ENCODE measurements at places on chromosomes 5 and 9.

GRCh38 chr9:130670644-130671043 lies 6.2 kb downstream of the PRDM12 start:
- no peak for DNase-seq

GRCh38 chr5:111447099-111447498 lies 65.2 kb downstream of the STARD4 start:
- DNase-seq, result no peak

GRCh38 chr9:126151686-126152134 lies 174.9 kb upstream of the MVB12B start:
- DNase-seq, result no peak

GRCh38 chr5:112418659-112419163 lies 366 bp downstream of the EPB41L4A start:
- DNase-seq, result no peak

DNA sequence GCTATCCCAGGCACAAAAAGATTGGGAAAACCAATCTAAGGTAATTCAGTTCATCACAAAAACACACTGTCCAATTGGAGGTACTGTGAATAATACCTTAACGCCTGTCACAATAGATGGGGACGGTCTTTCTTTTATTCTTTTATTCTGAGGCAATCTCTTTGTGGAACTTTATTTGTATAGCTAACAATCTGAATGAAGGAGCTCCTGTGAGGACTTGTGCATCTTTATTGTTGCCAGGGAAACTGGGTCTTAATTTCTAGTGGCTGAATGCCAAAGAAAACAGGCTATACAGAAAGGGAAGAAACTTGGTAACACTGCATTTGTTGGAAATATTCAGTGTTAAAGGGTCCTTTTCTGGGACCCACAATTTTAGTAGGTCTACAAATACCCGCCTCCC lies 546.9 kb upstream of the C9orf72 start:
- no peak for DNase-seq

DNA sequence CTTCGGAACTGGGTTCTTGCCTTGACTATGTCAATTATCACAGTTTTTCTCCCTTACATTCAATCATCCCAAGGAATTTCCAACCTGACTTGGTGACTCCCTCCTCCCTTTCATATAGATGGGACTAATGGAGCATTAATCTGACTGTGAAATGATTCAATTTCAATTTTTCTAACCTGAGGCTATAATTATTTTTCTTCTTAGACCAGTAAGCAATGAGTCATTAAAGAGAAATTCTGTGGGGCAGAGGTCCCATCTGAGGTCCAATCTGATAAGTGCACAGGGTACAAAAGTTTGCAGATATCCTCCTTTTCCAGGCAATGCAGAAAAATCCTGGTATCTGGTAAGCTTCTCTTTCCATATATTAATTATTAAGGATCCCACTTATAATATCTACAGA lies 18.9 kb downstream of the PDE4D start:
- no peak for DNase-seq

DNA sequence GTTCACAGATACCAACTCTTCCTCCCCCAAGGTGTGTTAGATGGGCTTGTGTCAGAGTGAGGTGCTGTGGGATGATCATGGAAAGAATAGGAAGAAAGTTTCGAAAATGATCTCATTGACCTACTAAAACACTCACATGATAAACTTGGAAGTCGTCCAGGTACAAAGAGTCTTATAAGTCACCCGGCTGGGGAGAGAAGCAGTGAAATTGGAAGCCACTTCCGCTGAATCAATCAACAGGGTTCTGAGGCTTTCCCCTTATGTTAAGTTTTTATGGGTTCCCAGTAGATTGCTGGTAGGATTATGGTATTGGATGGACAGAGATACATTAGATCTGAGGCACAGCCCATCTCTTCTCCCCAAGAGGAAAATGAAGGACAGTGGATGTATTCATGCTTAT lies 218.8 kb upstream of the MSX2 start:
- peak; percentile 58 for DNase-seq

- no peak for DNase-seq
These were observed 280.4 kb downstream of the FER start for GRCh38 chr5:109027983-109028607.

- DNase-seq, result peak; percentile 44
These were observed at the start of gene APBA1 for GRCh38 chr9:69671879-69672595. Gene APBA1, minus strand, starts transcription at chr9:69672371.

- DNase-seq, result no peak
These were observed 104.4 kb downstream of the KLHL3 start for GRCh38 chr5:137631453-137631852.

DNA sequence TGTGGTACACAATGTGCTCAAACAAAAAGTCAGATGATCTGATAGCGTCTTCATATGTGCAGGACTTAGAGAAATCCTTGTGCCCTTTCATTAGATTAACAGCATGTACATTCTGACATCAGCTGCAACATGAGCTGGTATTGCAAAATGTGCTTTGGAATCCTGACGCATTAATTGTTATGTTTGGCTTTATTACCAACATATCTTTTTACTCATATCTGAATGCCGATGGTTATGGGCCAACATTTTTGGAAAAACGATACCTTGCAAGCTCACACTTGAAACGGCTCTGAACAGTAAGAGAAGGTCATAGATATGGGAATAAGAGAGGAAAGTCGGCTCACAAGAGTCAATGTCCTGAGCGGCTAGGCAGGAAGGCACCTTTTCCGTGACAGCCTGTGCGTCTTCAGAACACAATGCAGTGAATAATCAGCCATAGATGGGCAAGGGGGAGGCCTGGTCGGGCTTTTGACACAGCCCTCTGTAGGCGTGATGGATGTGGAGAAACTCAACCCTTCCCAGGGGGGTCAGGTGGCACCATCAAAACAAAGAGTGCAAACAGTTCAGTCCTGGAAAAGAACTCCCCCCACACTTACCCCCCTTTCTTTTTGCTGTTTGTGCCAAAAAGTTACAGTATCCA lies 36.4 kb upstream of the GAS1 start:
- peak; percentile 87 for DNase-seq

- DNase-seq, result no peak
These were observed 126.6 kb upstream of the IZUMO3 start for GRCh38 chr9:24672336-24672735.

DNA sequence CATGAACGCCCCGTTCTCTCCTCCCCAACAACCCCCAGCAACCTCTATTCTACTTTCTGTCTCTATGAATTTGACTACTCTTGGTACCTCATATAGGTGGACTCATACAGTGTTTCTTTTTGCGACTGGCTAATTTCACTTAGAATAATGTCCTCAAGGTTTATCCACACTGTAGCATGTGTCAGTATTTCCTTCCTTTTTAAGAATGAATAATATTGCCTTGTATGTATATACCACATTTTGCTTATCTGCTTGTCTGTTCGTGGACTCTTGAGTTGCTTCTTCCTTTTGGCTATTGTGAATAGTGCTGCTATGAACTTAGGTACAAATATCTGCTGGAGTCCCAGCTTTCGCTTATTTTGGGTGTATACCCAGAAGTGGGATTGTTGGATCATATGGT lies 42.7 kb downstream of the IQGAP2 start:
- DNase-seq, result no peak

GRCh38 chr5:60674251-60675069 lies 25.5 kb downstream of the DEPDC1B start:
- no peak for DNase-seq

GRCh38 chr5:67061511-67061910 lies 135.1 kb downstream of the CD180 start:
- no peak for DNase-seq

- no peak for DNase-seq
These were observed 320.4 kb upstream of the EFNA5 start for GRCh38 chr5:107990881-107991810.

DNA sequence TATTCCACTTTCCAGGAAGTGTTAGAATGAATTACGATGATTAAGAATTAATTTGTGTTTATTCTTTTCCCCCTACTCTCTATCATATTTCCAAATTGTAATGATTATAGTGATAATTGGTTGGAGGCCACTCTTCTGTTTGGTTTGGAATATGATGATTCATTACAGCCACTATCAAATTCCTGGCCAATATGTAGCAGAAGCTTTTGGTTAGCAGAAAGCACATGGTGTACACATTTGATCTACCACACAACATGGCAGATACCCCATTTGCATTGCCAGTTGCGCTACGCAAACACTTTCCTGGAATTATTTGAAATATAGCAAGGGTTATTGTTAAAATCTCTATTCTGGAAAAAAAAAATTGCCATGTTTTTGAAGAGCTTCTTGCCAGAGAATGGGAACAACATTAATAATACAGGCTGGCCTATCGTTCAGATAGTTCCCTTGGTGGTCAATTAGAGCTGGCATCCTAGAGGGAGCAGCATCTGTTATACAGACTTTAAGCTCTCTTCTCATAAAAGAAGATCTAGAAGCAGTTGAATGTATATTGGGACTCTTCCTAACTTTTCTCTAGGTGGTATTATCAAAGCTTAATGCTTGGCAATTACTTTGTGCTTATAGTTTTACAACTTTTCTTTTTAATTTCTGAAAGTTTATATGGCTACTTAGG lies 455.0 kb upstream of the ACTBL2 start:
- DNase-seq, result peak; percentile 3

Measured in stromal cell of bone marrow (primary cell).